ENCODE measurements at places on chromosomes 7 and 10.

GRCh38 chr7:6612819-6613218 lies 2.6 kb upstream of the ZNF853 start:
- DNase-seq: no peak

- no peak for DNase-seq
These were observed 4.5 kb downstream of the EIF4H start for GRCh38 chr7:74178632-74179031.

- no peak for DNase-seq
These were observed 32.3 kb downstream of the OAT start for GRCh38 chr10:124386186-124387077.

DNA sequence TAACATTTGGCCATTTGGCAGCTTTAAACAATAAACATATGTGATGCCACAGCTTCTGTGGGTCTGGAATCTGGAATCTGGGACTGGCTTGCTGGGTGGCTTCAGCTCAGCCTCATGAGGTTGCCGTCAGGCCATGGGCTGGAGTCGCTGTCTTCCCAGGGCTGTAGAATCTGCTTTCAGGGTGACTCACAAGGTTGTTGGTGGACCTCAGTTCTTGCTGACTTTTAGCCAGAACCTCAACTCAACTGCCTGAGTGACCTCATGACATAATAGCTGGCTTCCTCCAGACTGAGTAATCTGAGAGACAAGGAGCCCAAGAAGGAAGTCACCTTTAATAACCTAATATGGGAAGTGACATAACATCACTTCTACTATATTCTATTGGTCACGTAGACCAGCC lies 44.6 kb upstream of the TSPAN13 start:
- no peak for DNase-seq

DNA sequence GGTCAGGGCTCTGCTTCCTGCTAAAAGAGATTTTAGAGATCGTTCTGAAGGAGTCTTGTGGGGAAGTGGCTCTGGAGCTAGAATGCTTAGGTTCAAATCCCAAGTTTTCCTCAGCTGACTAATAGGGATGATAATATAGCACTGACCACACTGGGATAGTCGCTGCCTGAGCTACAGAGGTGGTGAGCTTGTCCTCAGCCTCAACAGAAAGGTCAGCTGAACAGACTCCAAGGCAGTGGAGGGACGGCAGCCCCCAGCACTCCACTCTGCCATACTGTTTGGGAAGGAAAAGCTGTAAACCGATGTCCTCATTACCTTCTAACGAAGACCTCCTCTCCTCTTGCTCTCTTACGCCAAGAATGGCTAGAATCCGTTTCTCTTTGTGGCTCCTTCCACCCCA lies 36.2 kb downstream of the KAT6B start:
- no peak for DNase-seq

- DNase-seq: no peak
These were observed 35.6 kb downstream of the SP4 start for GRCh38 chr7:21463524-21463923.

GRCh38 chr10:16989826-16990293 lies 139.8 kb downstream of the CUBN start:
- DNase-seq: no peak

DNA sequence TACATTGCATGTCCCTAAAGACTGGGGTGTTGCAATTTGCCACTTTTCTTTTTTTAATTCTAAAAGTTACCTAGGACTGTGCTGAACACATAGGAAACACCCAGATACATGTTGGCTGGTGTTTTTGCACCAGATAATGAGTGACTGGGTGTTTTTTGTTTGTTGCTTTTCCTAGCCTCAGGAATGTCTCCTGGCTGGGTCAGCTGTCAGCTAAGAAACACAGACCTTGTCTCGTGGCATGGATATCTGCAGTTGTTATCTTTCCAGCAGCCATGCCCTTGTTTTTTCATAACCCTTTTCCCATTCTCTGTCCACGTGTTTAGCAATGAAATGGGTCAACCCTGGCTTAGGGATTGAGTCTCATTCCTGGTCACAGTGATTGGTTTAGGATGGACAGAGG lies 433.9 kb upstream of the ZMIZ1 start:
- DNase-seq: no peak

DNA sequence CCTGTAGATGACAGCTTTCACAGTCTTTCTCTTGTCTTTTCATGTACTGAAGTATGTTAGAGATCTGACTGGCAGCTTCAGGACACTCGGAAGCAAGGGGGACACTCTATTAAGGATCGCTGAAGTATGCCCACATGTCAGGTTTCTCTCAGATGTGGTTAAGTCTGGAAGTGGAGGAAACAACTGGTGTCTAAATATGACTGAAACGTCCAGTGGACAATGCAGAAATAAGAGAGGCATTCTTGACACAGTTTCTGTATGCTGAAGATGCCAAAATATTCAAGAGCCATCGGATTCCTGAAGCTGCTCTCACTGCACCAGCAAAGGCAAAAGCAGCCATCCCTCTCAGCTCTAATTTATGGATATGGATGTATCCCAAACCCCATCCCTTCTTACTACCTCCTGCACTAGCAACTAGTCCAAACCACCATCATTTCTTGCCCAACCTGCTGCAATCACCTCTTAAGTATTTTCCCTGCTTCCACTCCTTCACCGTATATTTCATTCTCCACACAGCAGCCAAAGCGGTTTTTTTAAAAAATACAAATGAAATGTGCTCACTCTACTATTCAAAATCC lies 113.4 kb downstream of the REEP3 start:
- no peak for DNase-seq

- no peak for DNase-seq
These were observed 165.8 kb downstream of the CCDC3 start for GRCh38 chr10:12835709-12836108.

DNA sequence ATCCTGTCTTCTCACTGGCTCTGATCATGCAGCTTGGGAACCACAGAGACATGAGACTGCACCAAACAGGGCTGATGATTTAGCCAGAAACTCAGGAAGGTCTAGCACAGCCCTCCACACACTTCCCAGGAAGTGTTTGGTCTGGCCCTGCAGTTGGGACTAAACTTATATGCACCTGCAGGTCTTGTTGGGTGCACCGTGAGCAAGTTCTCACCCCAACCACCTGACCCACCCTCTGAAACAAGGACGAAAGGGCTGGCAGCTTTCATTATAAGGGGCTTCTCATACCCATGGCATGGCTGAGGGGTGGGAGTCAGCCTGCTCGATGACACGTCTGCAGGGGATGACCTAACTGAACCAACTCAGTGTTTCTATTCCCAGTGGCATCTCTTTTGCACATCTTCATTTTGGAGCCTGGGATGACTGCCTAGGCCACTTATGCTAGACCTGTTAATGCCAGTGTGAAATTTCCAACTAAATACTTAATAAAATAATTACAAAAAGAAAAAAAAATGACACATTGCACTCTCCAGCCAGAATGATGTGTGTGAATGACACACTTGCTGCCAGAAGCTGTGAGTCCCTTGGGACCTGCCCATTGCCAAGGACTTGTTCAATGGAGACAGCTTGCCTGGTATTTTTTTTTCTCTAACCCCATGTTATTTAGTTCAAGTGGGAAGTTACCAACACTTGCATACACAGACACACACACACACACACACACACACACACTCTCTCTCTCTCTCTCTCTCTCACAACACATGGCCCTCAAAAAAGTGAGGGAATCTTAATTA lies 102.6 kb downstream of the NEURL1 start:
- no peak for DNase-seq
